ENCODE measurements at places on chromosomes 3 and 15.

DNA sequence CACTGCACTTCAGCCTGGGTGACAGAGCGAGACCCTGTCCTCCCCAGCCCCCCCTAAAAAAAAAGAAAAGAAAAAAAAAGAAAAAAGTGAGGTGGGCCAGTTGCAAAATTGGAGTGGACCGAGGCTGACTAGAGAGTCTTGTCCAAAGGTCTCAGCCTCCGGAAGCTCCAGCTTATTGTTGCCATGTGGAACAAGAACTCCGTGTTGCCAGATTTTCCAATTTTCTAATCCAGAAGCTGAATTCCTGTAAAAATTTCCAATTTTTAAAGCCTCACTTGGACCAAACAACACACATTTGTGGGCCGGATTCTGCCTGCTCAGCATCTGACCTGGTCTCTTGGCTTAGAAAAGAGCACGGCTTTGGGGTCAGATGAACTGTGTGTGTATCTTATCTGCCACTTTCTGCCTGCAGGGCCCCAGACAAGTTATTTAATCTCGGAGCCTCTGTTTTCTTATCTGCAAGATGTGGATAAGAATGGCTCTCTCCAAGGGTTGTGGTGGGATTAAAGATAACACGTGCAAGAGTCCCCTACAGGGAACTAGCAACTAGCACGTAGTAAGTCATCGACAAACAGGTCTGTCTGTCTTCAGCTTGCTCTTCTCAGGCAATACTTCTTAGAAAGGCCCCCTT lies 73.7 kb upstream of the TLE3 start:
- no peak for DNase-seq

DNA sequence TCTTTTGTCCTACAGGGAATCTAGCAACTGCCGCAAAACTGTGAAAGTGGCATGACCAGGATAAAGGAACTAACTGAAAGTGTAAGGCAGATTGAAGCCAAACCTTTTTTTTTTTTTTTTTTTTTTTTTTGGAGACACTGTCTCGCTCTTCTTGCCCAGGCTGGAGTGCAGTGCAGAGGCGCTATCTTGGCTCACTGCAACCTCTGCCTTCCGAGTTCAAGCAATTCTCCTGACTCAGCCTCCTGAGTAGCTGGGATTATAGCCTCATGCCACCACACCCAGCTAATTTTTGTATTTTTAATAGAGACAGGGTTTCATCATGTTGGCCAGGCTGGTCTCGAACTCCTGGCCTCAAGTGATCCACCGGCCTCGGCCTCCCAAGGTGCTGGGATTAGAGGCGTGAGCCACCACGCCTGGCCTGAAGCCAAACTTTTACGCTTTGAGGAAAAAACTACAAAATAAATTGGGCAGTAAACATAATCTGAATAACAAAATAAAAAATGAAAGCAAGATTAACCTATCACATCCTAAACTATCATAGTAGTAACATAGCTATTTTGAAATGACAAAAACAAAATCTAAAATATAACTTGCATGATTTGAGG lies 9.7 kb downstream of the SLTM start:
- no peak for DNase-seq

- no peak for DNase-seq
Observed at GRCh38 chr3:152352554-152352953, 83.8 kb downstream of the MBNL1 start.

DNA sequence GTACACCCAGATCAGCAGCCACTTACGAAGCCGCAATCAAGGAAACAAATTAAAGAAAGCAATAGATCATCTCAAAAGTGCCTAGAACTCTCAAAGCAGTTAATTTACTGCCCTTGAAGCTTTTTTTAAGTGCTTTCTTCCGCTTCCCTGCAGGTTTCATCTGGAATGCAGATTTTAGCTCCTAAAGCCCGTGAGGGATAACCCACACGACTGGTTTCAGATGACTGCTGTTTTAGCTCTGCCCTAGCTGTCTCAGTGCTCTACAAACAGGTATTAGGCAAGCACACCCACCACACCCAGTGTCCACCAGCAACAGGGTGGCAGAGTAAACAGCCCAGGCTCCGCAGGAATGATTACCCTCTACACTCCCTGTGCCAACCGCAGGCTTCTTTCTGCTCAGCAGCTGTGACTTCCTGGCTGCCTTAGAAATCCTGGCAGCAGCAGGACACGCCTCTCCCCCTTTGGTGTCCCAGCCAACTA lies 126.0 kb downstream of the FMN1 start:
- DNase-seq = no peak

GRCh38 chr15:85786781-85787114 lies 8.0 kb downstream of the KLHL25 start:
- no peak for DNase-seq

DNA sequence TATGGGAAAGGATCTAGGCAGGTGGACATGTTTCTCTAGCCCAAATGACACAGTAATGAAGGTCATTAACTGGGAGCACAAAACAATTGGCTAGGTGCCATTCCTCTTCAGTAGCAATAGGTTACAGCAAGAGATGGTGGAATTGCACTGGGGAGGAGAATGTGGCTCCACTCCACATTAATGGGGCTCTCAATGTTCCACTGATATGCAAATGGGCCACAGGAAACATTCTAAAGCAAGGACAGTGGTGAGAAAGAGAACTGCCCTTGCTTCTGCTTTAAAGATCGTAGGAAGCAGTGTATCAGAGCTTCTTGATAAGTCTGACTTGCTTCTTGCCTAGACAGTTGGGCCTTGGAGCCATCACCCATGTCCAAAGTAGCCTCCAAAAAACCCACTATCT lies 271.4 kb upstream of the PPP2R3A start:
- DNase-seq = no peak

- DNase-seq = no peak
Observed at GRCh38 chr3:192564611-192565010, 162.7 kb downstream of the FGF12 start.

All from activated T-helper 9 cell treated with anti-CD3 and anti-CD28 coated beads, Interleukin-2, amount 50 U/mL, for 16 hours (primary cell).